ENCODE measurements at places on chromosomes 12 and 14.

DNA sequence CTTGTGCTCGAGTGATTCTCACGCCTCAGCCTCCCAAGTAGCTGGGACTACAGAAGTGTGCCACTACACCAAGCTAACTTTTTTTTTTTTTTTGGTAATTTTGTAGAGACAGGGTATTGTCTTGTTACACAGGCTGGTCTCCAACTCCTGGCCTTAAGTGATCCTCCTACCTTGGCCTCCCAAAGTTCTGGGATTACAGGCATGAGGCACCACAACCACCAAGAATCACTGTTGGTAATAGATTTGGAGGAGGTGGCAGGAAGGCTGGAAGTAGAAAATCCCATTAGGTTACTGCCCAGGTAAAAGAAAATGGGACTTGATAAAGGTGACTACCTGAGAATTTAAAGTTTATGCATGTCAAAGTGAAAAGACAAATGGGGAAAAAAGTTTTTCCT is 1.4 kb upstream of the CDCA4 start:
- DNase-seq, result no peak

- no peak for DNase-seq
Measured at GRCh38 chr12:67424784-67425183, 155.6 kb downstream of the CAND1 start.

- DNase-seq, result no peak
Measured at GRCh38 chr12:45974171-45974719, 16.1 kb downstream of the SCAF11 start.

DNA sequence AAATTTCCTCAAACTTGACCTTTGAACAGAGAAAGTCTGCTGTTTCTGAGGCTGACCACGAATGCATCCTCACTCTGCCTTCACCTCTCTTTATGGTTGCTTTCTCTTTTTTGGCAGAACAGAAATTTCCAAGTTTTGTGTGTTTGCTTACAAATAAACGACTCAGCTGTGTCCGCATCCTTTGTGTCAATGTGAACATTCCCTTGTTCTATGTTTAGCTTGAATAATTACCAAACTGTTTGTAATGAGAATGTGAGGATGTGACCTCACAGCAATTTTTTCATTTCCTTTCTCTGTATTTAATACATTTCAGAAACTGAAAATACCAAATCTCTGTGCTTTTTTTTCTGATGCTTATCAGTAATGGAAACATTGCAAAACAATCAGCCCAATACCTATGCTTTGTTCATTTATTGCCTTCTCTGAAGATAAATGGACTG is 410.9 kb downstream of the EGLN3 start:
- no peak for DNase-seq

GRCh38 chr12:68335462-68335861 is 3.3 kb upstream of the MDM1 start:
- DNase-seq, result no peak

- peak; percentile 98 for DNase-seq
Measured at GRCh38 chr12:6613776-6614512, 6.8 kb upstream of the CHD4 start.

GRCh38 chr12:25101092-25101445 is 93.9 kb downstream of the DNAI7 start:
- no peak for DNase-seq

GRCh38 chr12:24821691-24822090 is 127.2 kb downstream of the BCAT1 start:
- no peak for DNase-seq

GRCh38 chr14:23143911-23144310 is 24.9 kb upstream of the CEBPE start:
- DNase-seq, result no peak

GRCh38 chr14:47149326-47149725 is 497.7 kb upstream of the RPL10L start:
- DNase-seq, result no peak

- DNase-seq, result no peak
Measured at GRCh38 chr12:67740711-67741110, 92.2 kb downstream of the DYRK2 start.

- DNase-seq, result no peak
Measured at GRCh38 chr12:125824276-125824675, 759.0 kb downstream of the AACS start.

DNA sequence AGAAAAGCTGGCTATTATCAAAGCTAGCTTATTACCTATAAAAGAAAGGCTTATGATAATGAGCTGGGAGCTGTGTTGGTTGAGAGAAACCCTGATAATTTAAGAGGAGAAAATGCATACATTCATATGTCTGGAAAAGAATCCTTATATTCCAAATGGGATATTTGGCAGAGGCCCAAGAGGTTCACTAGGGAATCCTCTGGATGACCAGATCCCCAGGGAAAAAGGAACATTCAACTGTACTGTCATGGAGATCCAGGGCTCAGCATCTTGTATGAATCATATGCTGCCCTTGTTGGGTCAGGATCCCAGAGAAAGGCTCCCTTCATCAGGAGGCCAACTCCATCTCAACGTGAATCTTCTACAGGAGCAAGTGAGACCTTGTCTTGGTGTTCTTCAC is 16.6 kb upstream of the FBXO34 start:
- no peak for DNase-seq

GRCh38 chr14:25132732-25133422 is 82.9 kb upstream of the STXBP6 start:
- DNase-seq, result peak; percentile 81

DNA sequence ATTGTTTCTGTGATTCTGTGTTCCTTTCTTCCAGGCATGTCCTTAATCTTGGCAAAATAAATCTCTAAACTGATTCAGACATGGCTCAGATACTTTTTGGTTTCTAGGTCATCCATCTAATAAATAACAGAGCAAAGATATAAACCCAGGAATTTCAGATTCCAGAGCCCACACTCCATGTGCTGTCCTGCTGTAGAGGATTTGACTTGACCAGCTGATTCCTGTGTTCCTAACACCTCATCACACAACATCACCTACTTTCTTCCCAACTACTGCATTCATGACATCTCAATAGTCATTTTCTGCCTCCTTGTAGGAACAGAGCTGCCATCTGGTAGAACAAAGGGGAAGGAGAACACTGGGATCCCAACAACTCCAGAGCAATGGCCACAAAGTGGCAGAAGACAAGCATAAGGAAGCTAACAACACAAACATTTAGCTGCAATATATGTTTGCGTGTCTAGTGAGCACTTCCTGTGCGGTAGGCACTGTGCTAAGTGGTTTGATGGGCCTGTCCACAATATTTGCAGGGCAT is 91.9 kb upstream of the OVCH1 start:
- no peak for DNase-seq

GRCh38 chr12:96776908-96777307 is 130.1 kb upstream of the NEDD1 start:
- DNase-seq, result no peak

DNA sequence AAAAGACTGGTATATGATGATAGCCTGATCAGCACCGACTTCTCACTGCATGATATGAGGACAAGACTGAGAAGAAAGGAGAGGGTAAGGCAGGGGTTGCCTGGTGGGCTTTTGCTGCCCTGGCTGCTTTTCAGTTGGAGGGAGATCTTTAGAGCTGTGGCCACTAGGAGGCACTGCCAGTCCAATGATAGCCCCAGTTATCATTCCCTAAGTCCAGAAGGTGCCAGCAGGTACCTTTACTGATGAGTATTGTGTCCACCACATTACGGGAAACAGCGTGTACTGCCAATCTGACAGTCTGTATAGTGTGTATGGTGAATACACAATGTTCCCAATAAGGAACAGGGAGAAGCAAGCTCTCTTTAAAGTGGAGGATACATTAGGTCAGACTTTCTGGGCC is 55.8 kb upstream of the CCDC175 start:
- DNase-seq, result peak; percentile 58
